ENCODE measurements at places on chromosomes 11 and 22. TPM values are rescaled to one million over a fixed set of nuclear protein-coding genes. Genes with fewer than 3 reads are reported as not detected.

GRCh38 chr22:44166498-44167276, 14.0 kb upstream of the PARVG start:
- no peak for DNase-seq

GRCh38 chr11:64535811-64536210, 55.2 kb upstream of the SLC22A12 start:
- DNase-seq = no peak

DNA sequence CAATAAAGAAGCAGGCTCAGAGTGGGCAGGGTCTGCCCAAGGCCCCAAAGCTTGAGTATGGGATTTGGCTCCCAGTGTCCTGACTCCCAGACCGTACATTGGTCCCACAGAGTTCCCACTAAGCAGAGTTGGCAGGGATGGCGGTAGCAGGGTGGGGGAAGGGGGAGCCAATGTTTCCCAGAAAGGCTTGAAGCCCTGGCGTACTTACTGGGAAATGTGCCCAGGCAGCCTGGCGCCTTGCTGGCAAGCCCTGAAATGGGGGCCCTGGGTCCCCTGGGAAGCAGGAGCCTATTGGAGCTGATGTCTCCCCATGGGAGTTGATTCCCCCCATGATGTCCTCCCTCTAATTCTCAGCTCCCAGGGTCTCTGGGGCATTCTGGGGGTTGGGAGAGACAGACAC, 9.3 kb downstream of the ARHGEF17 start:
- DNase-seq = no peak

DNA sequence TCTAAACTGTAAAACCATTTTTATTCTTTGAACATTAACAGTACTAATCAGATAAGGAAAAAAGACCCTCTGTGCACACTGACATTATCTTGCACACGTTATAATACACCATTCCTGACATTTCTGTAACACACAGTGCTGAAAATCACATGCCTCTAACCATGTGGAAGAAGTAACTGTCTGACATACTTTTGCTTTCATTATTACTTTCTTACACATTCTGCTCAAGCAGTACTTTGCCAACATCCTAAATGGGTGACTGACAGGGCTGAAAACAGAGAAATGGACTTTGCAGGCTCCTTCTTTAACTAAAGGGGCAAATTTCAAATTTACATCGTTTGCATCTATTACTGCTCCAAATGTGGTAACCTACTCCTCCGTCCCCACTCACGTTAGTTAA, 22.8 kb upstream of the TP53AIP1 start:
- DNase-seq = no peak

DNA sequence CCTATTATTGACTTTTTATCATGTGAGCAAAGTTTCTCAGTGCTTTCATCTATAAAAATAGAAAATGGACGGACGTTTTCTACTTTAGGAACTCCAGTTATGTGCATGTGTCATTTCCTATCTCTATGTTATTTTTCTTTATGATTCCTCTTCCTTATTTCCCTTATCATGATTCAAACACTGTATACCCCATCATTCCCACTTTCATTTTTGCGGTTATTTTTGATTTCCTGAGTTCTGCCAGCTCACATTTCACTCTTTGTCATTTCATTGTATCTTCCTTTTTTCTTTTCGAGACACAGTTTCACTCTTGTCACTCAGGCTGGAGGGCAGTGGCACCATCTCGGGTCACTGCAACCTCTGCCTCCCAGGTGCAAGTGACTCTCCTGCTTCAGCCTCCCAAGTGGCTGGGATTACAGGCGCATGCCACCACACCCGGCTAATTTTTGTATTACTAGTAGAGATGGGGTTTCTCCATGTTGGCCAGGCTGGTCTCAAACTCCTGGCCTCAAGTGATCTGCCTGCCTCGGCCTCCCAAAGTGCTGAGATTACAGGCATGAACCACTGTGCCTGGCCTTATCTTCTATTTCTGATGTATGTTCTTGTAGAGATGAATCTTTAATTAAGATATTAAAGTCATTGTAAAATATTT, 21.5 kb downstream of the C11orf58 start:
- no peak for DNase-seq

GRCh38 chr22:20413217-20414058, 19.5 kb downstream of the ZNF74 start:
- DNase-seq = no peak

DNA sequence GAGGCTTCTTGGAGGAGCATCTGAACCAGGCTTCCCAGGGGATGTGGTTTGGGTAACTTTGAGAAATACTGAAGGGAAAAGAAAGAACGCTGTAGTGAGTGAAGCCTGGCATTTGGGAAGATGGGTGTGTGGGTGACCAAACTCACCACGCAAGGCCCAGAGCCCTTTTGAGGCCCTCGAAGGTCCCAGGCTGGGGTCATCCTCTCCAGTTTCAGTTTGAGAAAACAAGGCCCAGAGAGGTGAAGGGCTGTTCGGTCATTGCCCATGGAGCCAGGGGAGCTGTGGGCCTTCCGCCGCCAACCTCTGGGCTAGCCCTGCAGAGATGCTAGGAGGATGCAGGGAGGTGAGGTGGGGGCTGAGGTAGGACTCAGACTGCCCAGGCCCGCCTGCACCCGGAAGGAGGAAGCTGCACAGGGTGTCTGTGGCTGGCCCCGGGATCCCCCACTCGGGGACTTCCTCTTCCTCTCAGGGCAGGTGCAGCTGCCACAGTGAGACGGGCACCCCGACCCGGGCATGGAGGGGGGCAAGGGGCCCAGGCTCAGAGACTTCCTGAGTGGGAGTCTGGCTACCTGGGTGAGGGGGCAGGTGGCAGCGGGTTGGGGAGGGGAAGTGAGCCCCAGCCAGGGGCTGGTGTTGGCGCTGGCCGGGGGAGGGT, at the start of gene CCDC88B:
Gene CCDC88B, plus strand, starts transcription at position 451 of the 655 bp plus-strand sequence. Its CDS starts 63 bp downstream, at position 514.
- DNase-seq = no peak

DNA sequence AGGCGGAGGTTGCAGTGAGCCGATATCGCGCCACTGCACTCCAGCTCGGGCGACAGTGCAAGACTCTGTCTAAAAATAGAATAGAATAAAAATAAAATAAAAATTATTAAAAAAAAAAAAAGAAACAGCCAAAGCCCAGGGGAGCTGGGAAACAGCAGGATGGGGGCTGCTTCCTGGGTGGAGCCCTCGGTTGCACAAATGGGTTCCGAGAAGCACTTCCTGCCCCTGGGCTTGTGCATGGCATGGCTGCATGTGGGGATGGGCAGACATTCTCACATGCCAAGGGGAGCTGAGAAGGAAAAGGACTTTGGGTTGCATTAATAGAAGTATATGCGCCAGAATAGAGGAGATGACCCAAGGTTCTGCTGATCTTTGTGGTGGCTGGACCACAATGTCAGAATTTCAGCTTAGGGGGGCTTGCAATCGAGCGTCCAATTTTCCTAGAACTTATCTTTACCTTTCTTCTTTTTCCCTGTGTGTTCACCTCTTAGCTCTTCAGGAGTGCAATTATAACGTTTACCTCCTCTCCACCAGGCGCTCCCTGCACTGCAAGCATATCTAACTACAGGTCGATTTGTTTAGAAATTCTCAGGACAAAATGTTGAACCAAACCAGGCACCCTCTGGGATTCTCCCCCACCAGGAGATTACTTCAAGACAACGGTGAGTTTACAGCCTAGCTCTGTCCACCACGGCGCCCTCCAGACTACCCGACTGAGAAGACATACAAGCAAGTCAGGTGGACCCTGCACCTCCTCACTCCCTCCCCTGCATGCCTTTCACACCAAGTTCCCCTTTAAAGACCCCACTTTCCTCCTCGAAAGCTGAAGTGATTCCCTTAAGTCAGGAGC, 53.2 kb downstream of the SHISAL1 start:
- no peak for DNase-seq

- DNase-seq = no peak
Measured at GRCh38 chr11:75082601-75083216, 14.0 kb downstream of the OR2AT4 start.

TRPM5 gene
- not detected for polyA plus RNA-seq

RAPSN gene
- not detected for polyA plus RNA-seq

PANX3 gene
- polyA plus RNA-seq = not detected

C1QTNF4 gene
- polyA plus RNA-seq = 0.14 TPM

LRP4 gene
- polyA plus RNA-seq = 3.8 TPM

CCDC116 gene
- polyA plus RNA-seq = 0.16 TPM

PGA5 gene
- polyA plus RNA-seq = 2.1 TPM

SLC7A4 gene
- polyA plus RNA-seq = 0.11 TPM

Data from AG04450 (cell line).